ENCODE measurements at places on chromosomes 5 and 9. TPM values are rescaled to one million over a fixed set of nuclear protein-coding genes. Genes with fewer than 3 reads are reported as not detected.

- no peak for DNase-seq
These were observed 72.8 kb downstream of the SLF1 start for GRCh38 chr5:94691291-94691690.

DNA sequence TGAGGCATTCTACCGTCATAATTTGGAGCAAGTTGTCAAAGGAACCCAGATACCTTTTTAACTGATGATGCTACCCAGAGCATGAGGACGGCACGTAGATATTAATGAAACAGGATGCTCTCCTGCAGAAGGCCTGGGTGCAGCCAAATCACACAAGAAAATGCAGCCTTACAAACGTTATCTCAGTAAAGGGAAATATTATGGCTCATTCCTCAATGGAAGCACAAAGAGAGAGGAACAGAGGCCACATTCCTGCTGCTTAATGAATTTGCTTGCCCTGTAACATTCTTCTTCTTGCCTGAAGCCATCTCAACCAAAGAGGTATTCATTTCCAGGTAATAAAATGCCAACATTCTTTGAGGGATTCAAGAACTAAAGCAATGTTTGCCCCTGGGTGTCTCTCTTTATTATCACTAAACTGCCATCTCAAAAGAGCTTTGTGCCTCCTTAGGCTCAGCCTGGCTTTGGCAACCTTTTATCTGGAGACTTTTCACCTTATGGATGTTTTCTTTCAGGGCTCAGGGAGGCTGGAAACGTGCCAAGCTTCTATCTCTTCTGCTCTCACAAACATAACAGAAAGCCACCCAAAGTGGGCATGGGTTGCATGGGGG lies 92.9 kb downstream of the TNC start:
- DNase-seq = no peak

DNA sequence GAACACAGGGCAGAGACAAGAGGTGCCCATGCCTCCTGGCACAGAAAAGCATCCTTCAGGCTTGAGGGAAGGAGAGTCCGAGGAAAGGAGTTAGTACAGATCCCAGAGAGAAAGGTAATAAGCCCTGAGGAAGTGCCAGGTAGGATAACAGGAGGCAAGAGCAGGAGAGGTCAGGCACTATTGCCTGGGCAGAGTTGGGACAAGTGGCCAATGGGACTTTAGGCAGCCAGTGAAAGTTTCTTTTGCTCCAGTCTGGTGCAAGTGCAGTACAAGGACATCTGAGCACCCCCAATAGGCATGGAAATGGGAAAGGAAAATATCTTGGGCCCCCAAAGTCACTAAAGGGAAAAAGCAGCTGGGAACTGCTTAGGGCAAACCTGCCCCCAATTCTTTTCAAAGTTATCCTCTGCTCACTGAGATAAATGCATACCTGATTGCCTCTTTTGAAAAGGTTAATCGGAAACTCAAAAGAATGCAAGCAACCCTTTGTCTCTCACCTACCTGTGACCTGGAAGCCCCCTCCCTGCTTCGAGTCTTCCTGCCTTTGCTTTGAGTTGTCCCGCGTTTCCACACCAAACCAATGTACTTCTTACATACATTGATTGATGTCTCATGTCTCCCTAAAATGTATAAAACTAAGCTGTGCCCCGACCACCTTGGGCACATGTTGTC lies 46.5 kb downstream of the ELOVL7 start:
- no peak for DNase-seq

DNA sequence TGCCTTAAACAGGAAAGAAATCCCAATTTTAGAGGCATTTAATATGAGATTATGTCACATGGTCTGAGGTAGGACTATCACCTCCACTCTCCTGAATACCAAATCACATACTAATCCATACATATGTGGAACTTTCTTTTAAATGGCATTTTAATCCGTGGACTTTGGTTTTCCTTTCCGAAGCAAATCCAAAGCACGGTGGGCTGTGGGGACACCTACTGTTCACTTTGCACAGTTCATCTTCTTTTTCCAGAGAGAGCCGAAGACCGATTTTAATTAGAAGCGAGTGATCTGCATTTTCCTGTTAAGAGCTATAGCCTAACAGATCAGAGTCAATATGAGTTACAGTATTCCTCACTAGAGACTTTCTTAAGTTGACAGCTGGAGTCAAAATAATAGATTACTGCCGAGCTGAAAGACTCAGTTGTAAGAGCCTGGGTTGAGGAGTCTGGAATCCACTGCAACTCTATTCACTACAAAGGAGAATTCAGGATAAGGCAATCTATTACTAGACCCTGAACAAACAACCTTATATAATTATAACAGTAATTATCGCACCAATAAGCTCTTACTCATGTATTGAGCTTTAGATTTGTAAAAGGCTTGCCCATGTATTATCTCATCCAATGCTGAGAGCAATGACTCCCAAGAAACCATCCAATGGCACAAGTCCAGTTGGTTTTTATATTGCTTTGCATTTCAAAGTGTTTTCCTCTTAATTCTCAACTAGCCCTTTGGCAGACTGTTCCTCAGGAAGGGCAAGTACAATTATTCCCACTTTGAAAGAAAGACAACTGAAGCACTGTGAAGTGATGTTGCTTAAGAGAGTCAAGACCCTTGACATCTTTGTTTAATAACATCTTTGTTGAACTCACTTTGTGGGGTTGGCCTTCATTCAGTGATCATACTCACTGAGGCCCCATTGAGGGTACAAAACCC lies 144.7 kb downstream of the TRPM6 start:
- DNase-seq = no peak

LCNL1 gene
- 6.3 TPM for total RNA-seq

GGTA1 gene
- total RNA-seq = 8.7 TPM

ZFR gene
- 51.1 TPM for total RNA-seq

TMC1 gene
- total RNA-seq = not detected

All from upper lobe of left lung (tissue), 6 donors.